ENCODE measurements at places on chromosomes 7 and 10.

GRCh38 chr7:140360697-140361229, 37.6 kb downstream of the SLC37A3 start:
- DNase-seq, result no peak

- no peak for DNase-seq
These were observed 9.2 kb downstream of the PLAU start for GRCh38 chr10:73920089-73920488.

GRCh38 chr7:157528785-157529341, 192.1 kb downstream of the DNAJB6 start:
- DNase-seq, result no peak

DNA sequence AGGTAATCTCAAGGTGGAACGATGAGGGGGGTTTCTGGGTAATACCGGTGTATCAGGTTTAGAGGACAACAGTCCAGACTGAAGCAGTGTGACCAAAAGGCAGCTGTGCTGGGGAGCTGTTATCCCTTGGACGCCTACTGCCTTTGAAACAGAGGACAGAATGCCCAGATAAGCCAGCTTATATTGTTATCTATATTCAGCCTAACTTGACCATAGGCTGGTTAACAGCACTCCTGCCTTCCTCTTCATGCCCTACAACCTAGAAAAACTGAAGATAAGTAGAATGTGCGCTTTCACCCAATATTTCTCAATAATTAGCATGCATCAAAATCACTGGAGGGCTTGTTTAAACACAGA, 44.9 kb downstream of the IL6 start:
- no peak for DNase-seq

DNA sequence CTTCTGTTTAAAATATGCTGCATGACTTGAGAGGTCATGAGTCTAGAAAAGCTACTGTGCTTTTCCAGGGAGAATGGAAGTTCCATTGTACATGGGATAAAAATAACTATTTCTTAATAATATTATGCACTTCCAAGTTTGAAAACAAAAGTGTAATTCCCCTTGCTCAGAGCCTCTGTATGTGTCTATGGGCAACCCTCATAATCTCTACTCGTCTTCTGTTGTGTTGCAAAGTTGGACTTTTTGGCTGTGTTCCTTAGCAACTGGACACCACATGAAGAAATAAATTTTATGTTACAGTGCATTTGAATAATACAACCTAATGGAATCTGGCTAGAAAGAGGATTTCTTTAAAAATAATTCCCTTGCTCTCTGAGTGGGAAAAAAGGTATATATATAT, 242.6 kb downstream of the TWIST1 start:
- no peak for DNase-seq

- no peak for DNase-seq
These were observed 52.8 kb downstream of the CFAP46 start for GRCh38 chr10:132889556-132889955.

DNA sequence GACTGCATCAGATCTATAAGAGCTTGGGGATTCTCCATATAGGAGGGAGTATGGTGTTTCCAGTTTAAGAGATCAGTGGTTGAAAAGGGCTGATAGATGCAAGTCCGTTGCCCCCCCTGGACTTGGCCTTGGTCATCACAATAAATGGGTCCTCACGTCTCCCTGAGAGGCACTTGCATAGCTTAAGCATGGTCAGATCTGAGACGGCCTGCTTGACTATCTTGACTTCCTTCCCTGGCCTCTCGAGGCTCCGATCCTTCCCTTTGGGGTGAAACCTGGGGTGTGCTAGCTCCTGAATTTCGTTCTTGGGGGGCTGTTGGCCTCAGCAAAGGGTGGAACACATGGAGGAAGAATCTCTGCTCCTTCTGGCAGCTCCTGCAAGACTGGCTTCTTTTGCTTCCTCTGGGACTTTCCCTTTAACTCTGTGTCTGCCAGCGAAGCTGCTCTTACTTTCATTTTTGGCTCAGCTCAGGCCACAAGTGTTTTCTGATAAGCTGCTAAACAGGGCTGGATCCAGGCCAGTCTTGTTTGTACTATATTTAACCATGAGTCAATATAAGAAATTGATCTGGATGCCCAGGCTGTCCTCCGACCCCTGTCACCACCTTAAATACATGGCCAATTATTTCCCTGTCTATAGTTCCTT, 11.2 kb upstream of the ZNF485 start:
- no peak for DNase-seq

DNA sequence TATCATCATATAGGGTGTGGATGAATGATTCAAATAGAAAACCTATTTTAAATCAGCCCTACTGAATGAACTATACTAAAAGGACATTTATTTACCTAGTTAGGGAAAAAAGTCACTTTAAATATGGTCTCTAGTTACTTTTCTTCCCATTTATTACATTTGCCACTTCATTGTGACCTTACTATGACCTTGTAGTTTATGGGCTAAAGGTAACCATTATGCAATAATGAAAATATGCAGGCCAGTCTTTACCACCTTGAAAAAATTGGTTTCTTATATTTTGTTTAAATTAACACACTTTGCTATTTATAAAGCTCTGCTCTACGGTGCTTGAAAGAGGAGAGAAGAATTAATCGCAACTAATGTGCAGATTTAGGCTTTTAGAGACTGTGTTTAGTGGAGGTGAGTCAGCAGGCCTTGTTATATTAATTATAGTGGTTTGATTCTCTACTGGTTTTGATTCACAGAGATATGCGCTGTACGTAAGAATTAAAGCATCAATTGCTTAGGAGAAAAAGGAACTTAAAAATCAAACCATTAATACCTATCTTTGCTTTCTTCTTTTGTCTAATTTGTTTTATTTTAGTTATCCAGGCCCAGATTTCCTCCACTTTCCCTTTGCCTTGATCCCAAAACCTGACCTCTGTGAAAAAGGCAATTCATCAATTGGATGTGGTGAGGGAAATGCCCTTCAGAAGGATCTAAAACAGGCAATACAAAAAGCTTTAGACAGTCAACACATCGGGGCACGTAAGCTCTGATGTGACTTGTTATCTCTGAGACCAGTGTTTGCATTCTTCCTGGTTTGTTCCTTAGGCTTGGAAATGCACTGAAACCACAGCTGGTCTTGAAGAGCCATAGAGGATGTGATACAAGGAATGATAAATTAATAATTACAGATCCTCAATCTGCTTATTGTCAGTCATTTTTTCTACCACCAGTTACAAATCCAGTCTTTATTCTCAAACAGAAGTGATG, 141.2 kb upstream of the HDAC9 start:
- no peak for DNase-seq

DNA sequence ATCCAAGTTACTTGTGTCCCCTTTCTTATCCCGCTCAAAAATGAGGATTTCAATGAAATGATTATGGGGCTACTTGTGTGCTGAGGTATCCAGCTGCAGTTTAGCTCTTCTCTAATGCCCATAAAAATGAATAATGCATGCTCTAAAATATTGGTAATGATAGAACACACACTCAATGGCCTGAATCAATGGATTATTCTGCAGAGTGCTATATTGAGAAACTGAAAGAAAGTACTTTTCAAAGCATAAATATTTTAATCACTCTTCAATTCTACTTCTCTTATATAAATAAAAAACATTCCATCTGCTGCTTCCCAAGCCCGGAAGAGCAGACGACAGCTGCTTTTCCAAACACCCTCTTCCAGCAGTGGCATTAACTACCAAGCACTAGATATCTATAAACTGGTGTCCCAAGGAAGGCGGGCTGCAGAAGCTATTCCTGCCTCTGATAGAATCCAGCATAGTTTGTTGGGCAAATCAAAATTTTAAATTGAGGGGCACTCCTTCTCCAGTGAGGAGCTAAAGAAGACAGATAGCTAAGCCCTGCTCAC, 284.9 kb upstream of the AOAH start:
- no peak for DNase-seq

DNA sequence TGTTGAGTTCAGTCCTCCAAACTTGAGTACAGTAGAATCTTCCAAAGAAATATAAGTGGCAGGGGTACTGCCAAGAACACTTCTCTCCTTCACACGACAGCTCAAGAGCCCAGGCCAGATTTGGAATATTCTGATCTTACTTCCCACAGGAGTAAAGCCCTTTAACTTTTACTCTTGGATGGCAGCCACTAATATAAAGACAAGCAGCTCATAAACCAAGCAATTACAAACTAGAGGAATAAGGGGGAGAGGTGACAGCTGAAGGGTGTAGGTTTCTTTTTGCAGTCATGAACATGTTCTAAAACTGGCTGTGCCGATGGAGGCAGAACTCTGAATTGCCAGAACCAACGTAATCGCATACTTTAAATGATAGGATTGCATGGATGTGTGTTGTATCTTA, 74.8 kb downstream of the SVIL start:
- DNase-seq, result no peak

DNA sequence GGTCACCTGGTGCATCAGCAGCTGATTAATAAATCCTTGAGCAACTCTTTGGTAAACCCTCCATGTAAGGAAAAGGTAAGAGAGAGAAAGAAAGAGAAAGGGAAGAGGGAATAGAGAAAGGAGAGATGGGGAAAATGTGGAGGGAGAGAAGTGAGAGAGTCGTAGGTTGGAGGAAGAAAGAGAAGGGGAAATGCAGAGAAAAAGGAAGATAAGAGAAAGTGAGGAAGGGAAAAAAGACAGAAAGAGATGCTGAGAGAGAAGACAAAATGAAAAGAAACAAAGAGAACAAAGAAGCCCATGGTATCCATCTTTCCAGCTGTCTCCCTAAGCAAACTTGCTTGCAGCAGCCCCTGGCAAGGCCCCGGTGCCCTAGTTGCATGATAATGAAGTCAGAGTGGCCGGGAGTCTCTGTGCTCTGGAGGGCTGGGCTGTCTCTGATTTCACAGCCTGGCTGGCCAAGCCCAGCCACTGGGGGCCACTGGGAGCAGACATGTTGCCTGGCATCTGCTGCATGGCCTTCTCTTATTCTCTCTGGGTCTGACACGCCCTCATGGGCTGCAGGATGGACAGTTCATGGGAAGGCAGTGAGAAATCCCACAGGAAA, 48.4 kb downstream of the PRR15 start:
- no peak for DNase-seq

GRCh38 chr10:97999066-97999922, 31.1 kb downstream of the CRTAC1 start:
- no peak for DNase-seq

- no peak for DNase-seq
These were observed 3.1 kb upstream of the AP5Z1 start for GRCh38 chr7:4772306-4772705.

- no peak for DNase-seq
These were observed 111.7 kb upstream of the ZNF804B start for GRCh38 chr7:88647825-88648224.

- DNase-seq, result no peak
These were observed 35.0 kb upstream of the CPXM2 start for GRCh38 chr10:123926401-123927264.

GRCh38 chr10:117699436-117700075, 157.0 kb downstream of the EMX2 start:
- no peak for DNase-seq

DNA sequence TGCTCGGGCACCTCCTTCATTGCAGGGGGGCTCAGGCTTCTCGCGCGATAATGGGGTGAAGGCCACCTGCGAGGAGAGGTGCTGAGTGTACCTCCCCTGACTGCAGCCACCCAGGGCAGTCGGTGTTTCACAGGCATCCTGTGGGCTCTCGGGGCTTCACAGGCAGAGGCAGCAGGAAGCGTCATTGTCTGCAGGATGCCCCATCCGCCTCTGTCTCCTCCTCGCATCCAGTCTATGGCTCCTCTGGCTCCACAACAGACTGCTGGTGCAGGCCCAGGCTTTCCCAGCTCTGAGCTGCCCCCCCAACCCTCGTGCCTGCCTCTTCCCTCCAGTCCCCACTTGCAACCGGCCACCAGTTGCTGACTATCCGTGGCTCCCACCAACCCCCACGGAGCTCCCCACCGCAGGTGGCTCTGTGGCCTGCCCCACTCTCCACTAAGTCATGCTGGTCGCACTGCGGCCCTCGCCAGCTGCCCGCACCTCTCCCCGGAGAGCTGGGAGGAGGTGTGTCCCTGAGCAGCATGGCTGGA, 36.5 kb downstream of the CAMK2B start:
- no peak for DNase-seq

DNA sequence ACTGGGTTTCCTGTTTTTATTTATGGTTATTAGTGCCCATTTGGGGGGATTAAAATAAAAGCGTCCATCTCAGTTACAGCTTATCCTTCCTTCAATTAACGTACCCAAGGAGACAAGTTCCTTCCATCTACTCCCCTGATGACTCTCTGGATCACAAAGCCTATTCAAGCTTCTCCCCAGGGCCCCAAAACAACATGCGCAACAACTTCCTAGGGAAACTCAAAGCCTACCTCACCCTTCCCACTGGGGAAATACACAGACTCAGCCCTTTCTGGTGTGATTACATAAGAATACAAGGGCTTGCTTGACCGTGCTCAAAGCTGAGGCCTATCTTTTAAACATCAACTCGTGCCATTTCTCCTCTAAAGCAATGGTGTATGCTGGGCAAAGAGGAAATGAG, 112.4 kb downstream of the CDK6 start:
- DNase-seq, result no peak

DNA sequence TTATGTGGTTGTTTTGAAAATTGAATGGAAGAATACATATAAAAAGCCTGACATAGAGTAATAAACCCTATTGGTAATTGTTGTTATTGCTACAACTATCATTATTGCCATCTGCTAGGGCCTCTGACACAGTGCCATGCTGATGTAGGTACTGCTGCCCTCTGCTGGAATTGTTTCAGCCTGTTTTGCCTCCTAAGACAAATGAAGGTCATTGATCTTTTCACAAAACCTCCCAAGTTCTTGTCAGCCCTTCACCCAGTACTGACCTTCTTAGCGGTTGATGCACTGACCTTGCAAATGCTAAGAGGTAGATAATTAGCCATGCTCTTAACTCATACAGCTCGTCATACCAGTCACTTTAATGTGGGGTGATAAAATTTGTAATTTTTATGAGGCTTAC, 975.2 kb downstream of the SORCS1 start:
- no peak for DNase-seq

GRCh38 chr10:74234569-74234968, 83.5 kb downstream of the ADK start:
- DNase-seq, result no peak

- DNase-seq, result no peak
These were observed 87.2 kb upstream of the PLPP4 start for GRCh38 chr10:120369856-120370276.

DNA sequence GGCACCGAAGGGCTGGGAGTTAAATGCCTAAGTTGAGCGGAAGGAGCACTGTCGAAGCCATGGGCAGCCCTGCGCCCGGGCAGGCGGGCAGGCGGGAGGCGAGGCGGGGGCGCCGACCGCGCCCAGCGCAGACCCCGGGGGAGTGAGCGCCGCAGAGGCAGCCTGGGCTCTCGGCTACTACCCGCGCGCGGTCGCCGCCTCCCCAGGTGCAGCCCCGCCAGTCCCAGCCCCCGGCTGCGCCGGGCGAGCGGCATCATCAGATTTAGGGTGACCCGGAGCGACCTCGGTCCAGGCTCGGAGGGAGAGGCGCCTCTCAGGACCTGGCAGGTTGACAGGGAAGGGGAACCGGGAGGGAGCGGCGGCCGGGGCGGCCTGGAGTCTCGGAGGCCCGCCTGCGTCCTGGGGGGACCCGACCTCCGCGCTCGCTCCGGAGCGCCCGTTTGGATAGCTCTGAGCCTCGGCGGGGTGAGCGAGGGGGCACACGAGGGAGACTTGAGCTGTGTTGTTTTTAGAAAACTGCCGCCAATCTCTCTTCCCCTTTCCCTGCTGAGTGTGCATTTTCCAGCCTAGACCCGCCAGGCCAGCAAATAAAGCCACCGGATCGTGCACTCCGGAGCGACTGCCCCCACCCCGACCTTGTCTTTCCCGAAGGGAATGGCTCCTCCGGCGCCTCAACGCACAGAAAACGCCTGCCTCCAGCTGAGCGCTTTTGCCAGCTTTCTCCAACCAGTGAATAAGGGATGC, 2.3 kb upstream of the NRP1 start:
- no peak for DNase-seq

Measured in substantia nigra (tissue), 51 donors.